ENCODE measurements at places on chromosomes 2 and 18.

DNA sequence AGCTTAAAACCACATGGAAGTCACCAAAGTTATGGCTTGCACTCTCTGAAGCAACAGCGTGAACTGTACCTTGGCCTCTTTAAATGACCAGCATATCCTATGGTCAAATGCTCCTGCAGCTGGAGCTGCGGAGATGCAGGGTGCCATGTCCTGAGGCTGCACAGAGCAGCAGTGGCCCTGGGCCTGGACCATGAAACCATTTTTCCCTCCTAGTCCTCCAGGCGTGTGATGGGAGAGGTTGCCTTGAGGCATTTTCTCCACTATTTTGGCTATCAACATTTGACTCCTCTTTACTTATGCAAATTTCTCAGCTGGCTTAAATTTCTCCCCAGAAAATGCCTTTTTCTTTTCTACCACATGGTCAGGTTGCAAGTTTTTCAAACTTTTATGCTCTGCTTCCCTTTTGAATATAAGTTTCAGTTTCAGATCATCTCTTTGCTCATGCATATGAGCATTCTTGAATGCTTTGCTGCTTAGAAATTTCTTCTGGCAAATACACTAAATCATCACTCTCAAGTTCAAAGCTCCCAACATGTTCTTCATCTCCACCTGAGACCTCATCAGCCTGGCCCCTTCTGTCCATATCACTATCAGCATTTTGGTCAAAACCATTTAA, 82.9 kb upstream of the TMEFF2 start:
- no peak for DNase-seq

- no peak for DNase-seq
Observed at GRCh38 chr2:167756446-167756845, 490.9 kb downstream of the STK39 start.

DNA sequence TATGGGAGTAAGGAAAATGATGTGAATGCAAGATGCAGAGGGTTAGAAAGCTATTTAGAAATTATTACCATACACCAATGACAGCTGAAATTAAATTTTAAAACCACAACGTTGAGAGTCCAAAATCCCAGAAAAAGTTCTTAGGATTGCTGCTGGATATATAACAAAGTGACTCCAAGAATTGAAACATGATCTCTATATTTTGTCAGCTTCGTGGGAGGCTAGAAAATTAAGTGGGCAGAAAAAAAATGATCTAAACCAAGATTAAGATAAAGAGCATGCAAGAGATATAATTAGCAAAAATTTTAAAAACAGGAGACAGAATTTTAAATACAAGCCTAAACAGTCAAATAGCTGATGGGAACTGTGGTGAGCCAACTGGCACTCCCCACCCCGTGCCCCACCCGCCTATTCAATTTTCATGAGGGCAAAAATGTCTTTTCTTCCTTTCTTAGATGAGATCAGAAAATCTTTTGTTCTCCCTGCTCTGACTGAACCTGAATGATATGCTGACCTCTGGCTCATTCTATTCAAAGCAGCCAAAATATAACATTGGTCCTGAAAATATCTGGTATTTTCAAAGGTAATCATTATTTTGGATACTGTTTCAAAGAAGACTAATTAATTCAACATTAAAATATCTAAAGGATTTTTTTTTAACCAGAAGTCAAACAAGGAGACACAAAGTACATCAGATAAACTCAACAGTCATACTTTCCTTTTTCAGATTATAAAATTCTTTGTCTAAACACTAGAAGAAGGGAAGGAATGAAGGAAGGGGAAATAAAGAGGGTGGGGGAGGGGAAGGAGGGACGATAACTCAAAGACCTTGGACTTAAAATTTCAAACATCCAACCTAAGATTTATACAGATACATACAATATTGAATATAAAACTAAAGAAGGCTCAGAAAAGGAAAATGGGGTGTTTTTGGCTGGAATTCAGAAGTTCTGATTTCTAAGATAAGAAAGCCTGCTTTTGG, 12.2 kb downstream of the KANSL3 start:
- DNase-seq = peak; percentile 62

DNA sequence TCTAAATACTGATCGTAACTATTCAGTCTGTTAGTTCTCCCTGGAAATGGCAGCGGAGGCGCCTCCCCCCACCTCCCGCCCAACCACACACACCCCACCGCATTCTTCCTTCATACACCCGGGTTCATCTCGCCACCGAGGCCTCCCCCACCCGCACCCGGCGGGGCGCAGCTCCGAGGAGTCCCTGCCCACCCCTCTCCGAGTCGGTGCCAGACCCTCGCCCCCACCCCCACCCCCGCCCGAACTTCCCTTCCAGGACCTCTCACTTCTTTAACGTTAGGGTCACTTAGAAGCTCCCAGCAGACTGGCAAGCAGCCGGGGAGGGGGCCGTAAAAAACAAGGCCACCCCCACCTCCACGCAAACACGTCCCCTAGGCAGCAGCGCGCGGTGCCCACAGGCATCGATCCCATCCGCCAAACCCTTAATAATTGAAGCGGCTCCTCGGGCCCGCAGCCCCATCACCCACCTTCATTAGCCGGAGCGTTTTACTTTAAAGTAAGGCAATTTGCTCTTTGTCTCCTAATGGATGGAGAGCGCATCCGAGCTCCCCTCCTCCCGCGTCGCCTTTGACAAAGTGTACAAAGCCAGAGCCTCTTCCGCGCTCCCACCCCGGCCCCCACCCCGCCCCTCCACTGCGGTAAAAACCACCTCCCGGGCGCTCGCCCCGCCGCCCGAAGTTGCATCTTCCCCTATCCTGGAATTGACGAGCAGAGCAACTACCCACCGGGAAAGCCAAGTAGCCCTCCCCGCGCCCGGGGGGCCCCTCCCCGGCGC, 624 bp downstream of the ZNF516 start:
- peak; percentile 56 for DNase-seq

DNA sequence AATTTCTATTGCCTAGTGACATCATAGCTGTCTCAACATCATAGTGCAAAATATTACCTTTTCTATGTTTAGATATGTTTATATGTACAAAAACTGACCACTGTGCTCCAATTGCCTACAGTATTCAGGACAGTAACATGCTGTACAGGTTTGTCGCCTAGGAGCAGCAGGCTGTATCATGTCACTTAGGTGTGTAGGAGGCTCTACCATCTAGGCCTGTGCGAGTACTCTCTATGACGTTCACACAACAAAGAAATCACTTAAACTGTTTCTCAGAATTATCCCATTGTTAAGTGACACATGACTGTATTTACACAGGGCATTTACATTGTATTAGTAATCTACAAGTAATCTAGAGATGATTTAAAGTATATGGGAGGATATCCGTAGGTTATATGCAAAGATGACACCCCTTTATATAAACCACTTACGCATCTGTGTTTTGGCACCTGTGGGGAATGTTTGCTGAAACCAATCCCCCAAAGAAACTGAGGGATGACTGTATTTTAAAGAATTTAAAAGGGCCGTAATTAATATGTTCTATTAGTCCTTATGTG, 24.7 kb downstream of the IL1R2 start:
- DNase-seq = no peak

- no peak for DNase-seq
Observed at GRCh38 chr2:201983800-201984199, 49.9 kb upstream of the FZD7 start.

GRCh38 chr2:143705108-143705707, 576.0 kb downstream of the ARHGAP15 start:
- peak; percentile 70 for DNase-seq

DNA sequence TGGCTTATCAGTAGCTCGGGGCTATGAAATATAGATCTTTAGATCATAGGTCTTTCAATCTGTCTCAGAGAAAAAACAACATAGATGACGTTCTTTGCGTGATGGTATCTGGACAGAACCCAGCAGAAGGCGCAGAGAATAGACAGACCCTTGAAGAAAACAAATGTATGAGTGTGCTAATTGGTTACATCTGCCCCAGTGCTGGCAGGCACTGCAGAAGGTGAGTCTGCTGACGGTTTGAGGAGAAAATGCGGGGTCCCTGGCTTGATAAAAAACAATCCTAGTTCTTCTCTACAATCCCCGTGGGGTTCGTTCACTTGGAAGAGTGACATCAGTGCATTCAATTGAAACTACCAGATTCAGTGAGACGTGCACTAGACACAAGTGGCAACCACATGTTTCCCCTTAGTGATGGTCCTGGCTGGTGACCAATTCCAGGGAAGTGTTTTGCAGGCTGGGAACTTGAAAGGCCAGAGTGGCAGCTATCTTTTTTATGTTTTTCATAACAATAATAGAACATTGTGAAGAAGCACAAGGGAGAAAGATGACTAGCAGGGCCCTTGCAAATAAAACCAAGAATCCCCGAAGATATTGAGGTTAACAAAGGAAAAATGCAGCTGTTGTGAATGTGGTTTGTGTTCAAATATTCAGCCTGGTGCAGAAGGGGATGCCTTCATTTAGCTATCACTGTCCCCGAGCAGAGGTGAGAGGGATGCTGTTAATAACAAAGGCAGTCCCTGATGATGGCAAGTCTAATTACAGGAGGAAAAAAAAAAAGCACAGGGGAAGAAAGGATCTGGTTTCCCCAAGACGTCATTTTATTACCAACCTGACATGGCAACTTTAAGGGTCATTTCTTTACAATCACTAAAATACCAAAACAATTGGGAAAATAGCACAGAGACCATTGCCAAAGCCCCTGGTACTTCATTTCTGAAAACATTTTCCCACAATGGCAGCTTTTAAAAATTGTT, 337.6 kb upstream of the FIGN start:
- DNase-seq = peak; percentile 5
